ENCODE measurements at places on chromosomes 12 and 14. TPM values are rescaled to one million over a fixed set of nuclear protein-coding genes. Genes with fewer than 3 reads are reported as not detected.

MYO1H gene
- total RNA-seq: not detected

RIMBP2 gene
- total RNA-seq: 17.3 TPM

AICDA gene
- total RNA-seq: not detected

SOX5 gene
- total RNA-seq: 3.0 TPM

ADGRD1 gene
- 8.3 TPM for total RNA-seq

LTBR gene
- 148 TPM for total RNA-seq

TDRD9 gene
- not detected for total RNA-seq

MRPS35 gene
- total RNA-seq: 30.7 TPM

ANHX gene
- total RNA-seq: not detected

KRT85 gene
- not detected for total RNA-seq

ARHGDIB gene
- total RNA-seq: 36.7 TPM

MDM1 gene
- total RNA-seq: 10.5 TPM

CCDC196 gene
- total RNA-seq: not detected

PLEKHD1 gene
- not detected for total RNA-seq

SERPINA1 gene
- 107 TPM for total RNA-seq

TPH2 gene
- not detected for total RNA-seq

OTX2 gene
- total RNA-seq: not detected

TSPAN19 gene
- not detected for total RNA-seq

BMP4 gene
- 13.5 TPM for total RNA-seq

SLC7A8 gene
- 14.5 TPM for total RNA-seq

BBS10 gene
- 6.4 TPM for total RNA-seq
